ENCODE measurements at places on chromosomes 11 and 22.

DNA sequence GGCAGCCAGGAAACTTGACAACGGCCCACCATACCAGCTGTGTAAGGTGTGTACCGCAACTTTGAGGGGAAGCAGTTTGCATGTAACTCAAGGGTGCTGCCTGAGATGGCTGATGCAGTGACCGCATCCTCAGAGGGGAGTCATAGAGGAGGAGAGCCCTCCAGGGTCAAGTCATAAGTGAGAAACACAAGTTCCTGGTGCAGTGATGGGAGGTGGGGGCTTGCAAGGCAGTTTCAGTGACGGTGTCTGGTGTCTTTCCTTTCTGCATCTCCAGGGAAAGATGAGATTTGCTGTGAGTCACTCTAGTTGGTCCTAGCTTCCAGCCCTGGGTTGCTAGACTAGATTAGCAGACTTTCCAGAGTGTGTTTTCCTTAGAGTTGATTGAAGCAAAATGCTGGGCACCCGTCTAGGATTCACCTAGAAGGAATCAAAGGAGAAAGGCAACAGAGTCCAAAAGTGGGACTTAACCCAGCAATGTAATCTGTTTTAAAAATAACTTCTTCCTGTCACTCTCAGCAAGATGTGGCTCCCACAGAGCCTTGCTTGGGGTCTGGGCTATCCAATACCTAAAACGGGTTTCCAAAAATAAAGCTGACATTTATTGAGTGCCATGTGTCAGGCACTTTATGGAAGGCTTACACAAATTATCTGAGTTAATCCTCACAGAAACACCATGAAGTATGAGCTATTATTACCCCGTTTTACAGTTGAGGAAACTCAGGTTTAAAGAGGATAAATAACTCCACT is 265.4 kb upstream of the PLET1 start:
- H3K36me3 ChIP-seq: no peaks in the 10 kb centered on the region
- no peak overlapping the region for H3K4me3 ChIP-seq
- no peaks in the 10 kb centered on the region for H3K4me1 ChIP-seq
- H3K27me3 ChIP-seq: no peaks in the 10 kb centered on the region
- DNase-seq: no peak
- no peak overlapping the region for H3K27ac ChIP-seq

GRCh38 chr22:28014211-28015045 is 95.4 kb upstream of the PITPNB start:
- H3K36me3 ChIP-seq: no peaks in the 10 kb centered on the region
- H3K27ac ChIP-seq: no peak overlapping the region
- H3K4me1 ChIP-seq: no peaks in the 10 kb centered on the region
- DNase-seq: no peak
- H3K27me3 ChIP-seq: no peaks in the 10 kb centered on the region
- no peak overlapping the region for H3K4me3 ChIP-seq

GRCh38 chr22:22463855-22464540 is 44.5 kb downstream of the ZNF280B start:
- H3K27me3 ChIP-seq: no peaks in the 10 kb centered on the region
- no peak overlapping the region for H3K27ac ChIP-seq
- H3K36me3 ChIP-seq: no peaks in the 10 kb centered on the region
- peak; percentile 15 for DNase-seq

DNA sequence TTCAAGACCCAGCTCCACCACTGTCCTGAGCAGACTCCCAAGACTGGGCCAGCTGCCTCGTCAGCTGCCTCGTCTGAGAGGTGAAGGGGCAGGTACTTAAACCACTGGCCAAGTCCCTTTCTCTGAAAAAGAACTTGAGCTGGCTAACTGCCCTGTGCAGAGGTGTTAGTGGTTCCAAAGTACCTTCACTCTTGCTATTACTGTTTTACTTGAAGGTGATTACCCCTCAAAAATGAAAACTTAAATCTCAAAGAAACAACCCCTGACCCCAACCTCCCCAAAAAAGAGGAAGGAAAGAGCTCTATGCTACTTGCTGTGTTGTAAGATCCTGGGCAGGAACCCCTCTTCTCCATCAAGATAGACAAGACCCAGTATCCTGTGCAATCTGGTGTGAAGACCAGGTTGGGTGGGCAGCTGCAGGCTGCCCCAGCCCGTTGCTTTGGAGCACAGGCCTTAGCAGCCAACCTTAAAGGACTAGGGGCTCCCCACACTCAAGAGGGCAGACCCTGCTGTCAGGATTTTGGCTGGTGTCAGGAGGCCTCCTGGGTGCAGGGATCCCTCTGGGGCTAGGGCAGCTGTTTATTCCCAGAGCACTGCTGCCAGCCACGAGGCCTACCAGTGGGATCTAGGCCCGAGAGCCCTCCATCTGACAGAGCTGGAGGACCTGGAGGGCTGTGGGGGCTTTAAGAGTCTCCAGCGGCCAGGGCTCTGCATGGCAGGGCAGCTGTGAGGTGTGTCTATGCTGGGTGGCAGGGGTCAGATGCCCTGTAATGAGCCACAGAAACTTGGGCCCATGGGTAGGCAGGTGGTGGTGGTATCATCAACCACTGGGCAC is 13.0 kb downstream of the GUCD1 start:
- DNase-seq: no peak
- H3K36me3 ChIP-seq: no peaks in the 10 kb centered on the region
- no peak overlapping the region for H3K4me3 ChIP-seq
- no peaks in the 10 kb centered on the region for H3K4me1 ChIP-seq

GRCh38 chr11:20342347-20343141 is 21.0 kb upstream of the HTATIP2 start:
- H3K4me3 ChIP-seq: no peak overlapping the region
- no peak for DNase-seq
- no peaks in the 10 kb centered on the region for H3K36me3 ChIP-seq
- no peaks in the 10 kb centered on the region for H3K4me1 ChIP-seq

DNA sequence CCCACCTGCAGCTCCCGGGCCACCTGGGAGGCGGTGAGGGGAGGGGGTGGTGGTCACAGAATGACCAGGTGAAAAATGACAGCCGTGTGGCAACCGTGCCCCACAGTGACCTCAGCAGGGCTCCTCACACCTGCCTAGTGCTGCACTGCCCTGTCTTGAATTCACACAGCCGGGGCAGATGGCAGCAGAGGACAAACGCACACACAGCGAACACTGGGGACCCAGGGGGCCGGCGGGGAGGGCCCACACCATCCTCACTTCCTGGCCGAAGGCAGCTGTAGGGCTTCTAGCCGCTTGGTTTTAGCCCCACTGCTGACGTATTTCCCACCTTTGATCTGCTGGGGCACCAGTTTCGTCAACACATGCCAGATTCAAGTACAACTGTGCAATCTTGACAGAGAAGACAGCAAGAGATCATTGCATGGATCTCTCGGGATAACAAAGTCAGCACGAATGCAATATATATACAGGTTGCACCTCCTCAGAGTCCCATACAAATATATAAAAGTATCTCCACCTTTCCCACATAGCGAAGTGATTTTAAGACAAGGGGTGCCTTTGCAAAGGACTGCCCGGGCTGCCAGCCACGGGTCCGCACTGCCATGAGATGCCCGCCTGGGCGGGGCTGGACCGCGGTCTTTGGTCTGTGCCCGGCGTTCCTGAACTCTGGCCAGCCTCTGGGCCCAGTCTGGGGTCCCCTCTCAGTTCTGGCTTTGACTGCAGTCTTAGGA is 26.9 kb downstream of the TRMU start:
- H3K36me3 ChIP-seq: no peaks in the 10 kb centered on the region
- DNase-seq: no peak
- H3K4me3 ChIP-seq: no peak overlapping the region
- no peaks in the 10 kb centered on the region for H3K27me3 ChIP-seq
- H3K4me1 ChIP-seq: no peaks in the 10 kb centered on the region

DNA sequence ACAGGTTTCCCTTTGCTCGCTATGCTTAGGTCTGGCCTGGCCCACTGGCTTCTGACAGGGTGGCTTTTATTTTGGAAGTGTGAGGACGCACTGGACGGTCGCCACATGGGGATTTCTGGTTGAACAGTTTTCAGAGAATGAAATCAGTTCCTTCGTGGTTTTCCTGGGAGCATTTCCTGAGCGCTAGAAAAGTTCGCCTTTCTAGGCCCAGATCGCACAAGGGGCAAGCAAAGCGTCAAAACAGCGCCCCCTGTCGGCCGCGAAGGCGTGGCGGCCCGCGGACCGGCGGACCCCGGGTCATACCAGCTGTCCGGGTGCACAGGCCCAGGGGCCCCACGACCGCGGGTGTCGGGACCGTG is 12.7 kb upstream of the CYP2R1 start:
- peak; percentile 63 for DNase-seq
- H3K27me3 ChIP-seq: no peaks in the 10 kb centered on the region
- H3K36me3 ChIP-seq: no peaks in the 10 kb centered on the region
- H3K4me1 ChIP-seq: peaks cover 12% of the 10 kb centered on the region

DNA sequence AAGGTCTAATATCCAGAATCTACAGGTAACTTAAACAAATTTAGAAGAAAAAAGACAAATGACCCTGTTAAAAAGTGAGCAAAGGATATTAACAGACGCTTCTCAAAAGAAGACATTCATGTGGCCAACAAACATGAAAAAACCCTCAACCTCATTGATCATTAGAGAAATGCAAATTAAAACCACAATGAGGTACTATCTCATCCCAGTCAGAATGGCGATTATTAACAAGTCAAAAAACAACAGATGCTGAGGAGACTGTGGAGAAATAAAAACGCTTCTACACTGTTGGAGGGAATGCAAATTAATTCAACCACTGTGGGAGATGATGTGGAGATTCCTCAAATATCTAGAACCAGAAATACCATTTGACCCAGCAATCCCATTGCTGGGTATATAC is 67.2 kb downstream of the SLC17A6 start:
- H3K4me3 ChIP-seq: no peak overlapping the region
- no peak for DNase-seq
- H3K27ac ChIP-seq: no peak overlapping the region
- no peaks in the 10 kb centered on the region for H3K36me3 ChIP-seq

- no peaks in the 10 kb centered on the region for H3K36me3 ChIP-seq
- no peak overlapping the region for H3K4me3 ChIP-seq
- DNase-seq: peak; percentile 75
- H3K27ac ChIP-seq: no peak overlapping the region
Observed at GRCh38 chr11:74257959-74258553, 53.4 kb downstream of the P4HA3 start.

- no peaks in the 10 kb centered on the region for H3K4me1 ChIP-seq
- H3K36me3 ChIP-seq: no peaks in the 10 kb centered on the region
- DNase-seq: no peak
- H3K27me3 ChIP-seq: no peaks in the 10 kb centered on the region
Observed at GRCh38 chr11:75439026-75439425, 6.0 kb upstream of the KLHL35 start.

- H3K36me3 ChIP-seq: no peaks in the 10 kb centered on the region
- H3K27me3 ChIP-seq: no peaks in the 10 kb centered on the region
- no peak overlapping the region for H3K4me3 ChIP-seq
- H3K27ac ChIP-seq: no peak overlapping the region
- no peak for DNase-seq
Observed at GRCh38 chr11:12263141-12263693, 114.2 kb upstream of the PARVA start.

DNA sequence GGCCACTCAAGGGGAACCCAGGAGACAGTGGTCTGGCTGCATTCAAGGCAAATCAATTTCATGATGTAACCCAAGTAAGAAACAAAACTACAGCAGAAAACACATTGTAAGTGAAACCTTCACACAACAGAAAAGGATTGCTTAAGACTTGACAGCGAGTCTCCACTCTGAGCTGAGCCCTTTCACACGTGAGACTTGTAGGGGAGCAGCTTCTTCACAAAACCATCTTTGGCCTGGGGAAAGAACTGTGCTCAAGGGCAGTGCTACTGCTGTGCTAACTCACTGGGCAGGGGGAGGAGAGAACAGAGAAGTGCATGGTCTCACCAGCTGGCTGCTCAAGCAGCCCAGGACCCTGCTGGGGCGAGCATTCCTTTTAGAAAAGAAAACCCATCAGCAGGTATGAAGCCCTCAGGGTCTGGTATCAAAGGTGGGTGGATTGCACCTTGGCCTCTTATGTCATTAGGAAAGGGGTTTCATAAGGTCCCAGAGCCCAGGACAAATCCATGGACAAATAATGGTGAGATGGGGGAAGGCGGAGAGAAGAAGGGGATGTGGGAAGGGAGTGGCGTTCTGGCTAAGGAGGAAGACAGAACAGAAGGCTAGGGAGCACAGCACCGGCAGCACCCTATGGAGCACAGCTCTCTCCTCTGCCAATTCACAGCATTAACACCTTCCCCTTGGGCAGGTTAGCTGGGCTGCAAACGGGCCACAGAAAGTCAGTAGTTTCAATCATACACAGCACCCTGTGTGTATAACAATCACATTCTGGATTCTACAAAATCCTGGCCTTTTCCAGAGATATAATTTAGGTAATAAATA is 20.6 kb upstream of the RAPSN start:
- H3K27me3 ChIP-seq: no peaks in the 10 kb centered on the region
- DNase-seq: no peak
- peaks cover 8% of the 10 kb centered on the region for H3K4me1 ChIP-seq
- H3K36me3 ChIP-seq: no peaks in the 10 kb centered on the region
- peak overlapping the region; percentile 8 for H3K27ac ChIP-seq

DNA sequence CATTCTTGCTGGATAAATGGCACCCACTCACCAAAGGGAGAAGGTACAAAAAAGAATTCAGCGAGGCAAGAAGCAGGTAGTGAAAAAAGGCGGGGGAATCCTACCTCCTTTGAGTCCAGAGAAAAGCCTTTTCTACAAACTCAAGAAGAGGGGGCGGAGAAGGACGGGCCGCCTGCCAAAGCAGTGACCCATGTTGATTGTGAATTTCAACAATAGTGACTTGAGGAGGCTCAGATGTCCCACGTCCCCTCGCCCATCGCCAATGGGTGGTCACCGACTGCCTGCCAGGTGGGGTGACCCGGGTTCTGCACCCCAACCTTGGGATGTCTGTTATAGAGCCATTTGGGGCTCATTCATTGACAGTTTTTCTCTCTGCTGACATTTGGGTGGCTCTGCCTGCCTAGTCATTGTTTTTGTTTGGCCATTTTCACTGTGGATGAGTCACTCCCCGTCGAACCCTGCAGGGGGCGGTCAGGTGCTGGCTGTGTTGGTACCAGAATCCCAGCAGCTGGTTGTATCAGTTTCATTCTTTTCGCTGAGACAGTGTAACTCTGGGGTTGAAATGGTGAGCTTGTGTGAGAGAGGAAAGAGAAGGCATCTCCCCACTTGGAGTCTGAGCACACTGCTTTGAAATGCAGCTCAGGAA is 163.4 kb upstream of the NCAM1 start:
- no peaks in the 10 kb centered on the region for H3K27me3 ChIP-seq
- H3K36me3 ChIP-seq: no peaks in the 10 kb centered on the region
- H3K4me3 ChIP-seq: no peak overlapping the region
- DNase-seq: no peak
- no peaks in the 10 kb centered on the region for H3K4me1 ChIP-seq
- no peak overlapping the region for H3K27ac ChIP-seq

- no peaks in the 10 kb centered on the region for H3K36me3 ChIP-seq
- peak; percentile 12 for DNase-seq
- H3K27ac ChIP-seq: no peak overlapping the region
- H3K27me3 ChIP-seq: no peaks in the 10 kb centered on the region
- H3K4me3 ChIP-seq: no peak overlapping the region
Observed at GRCh38 chr11:2217211-2218030, 45.8 kb upstream of the TH start.

DNA sequence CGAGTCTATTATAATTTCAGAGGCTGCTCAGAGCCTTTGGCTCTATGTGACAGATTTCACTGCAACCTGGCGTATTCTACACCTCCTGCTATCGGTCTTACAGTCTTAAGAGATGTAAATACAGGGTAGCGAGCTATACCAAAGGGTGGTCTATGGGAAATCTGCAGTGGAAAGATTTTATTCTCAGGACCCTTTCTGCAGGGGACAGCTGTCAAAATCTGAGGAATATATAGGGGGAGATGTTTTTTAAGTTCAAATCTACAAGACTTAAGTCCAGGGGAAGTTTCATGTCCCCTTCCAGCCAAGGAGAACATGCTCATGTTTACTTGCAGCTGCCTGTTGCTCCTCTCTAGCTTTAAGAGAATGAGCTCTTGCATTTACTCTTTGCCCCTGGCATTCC is 62.7 kb downstream of the MICAL2 start:
- no peak overlapping the region for H3K4me3 ChIP-seq
- no peaks in the 10 kb centered on the region for H3K27me3 ChIP-seq
- no peaks in the 10 kb centered on the region for H3K36me3 ChIP-seq
- H3K27ac ChIP-seq: no peak overlapping the region
- no peak for DNase-seq
- H3K4me1 ChIP-seq: no peaks in the 10 kb centered on the region

Measured in uterus (tissue), 4 donors.